ENCODE measurements at places on chromosomes 1 and 21. TPM values are rescaled to one million over a fixed set of nuclear protein-coding genes. Genes with fewer than 3 reads are reported as not detected.
A peak's percentile ranks its signal among the peaks of the same experiment; 100 is the strongest.

- peak overlapping the region; percentile 5 for H3K27ac ChIP-seq
- no peak for DNase-seq
- peaks cover 5% of the 10 kb centered on the region for H3K27me3 ChIP-seq
- peak overlapping the region; percentile 32 for H3K4me3 ChIP-seq
- peaks cover 23% of the 10 kb centered on the region for H3K4me1 ChIP-seq
Measured at GRCh38 chr1:230758709-230759368, 11.7 kb downstream of the CAPN9 start.

- H3K27me3 ChIP-seq: no peaks in the 10 kb centered on the region
- DNase-seq: no peak
- H3K4me3 ChIP-seq: no peak overlapping the region
- no peaks in the 10 kb centered on the region for H3K4me1 ChIP-seq
- H3K27ac ChIP-seq: no peak overlapping the region
Measured at GRCh38 chr1:187817782-187818181, 989.0 kb downstream of the PLA2G4A start.

DNA sequence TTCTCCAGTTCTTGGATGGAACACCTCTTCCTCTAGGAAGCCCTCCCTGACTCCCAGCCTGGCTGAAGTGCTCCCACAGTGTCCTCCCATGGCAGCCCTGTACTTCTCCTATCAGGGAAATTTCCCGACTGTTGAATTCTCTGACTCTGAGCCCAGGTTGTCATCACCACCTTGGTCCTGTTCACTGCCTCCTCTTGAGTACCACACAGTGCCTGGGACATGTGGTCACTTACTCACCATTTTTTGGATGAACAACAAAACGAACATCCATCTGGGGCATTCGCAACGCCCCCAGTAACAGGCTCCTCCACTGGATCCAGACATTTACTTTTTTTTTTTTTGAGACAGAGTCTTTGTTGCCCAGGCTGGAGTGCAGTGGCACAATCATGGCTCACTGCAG lies 37.4 kb downstream of the CHD5 start:
- no peak for DNase-seq
- no peak overlapping the region for H3K4me3 ChIP-seq
- H3K27me3 ChIP-seq: peaks cover 14% of the 10 kb centered on the region
- no peaks in the 10 kb centered on the region for H3K36me3 ChIP-seq
- no peak overlapping the region for H3K27ac ChIP-seq

DNA sequence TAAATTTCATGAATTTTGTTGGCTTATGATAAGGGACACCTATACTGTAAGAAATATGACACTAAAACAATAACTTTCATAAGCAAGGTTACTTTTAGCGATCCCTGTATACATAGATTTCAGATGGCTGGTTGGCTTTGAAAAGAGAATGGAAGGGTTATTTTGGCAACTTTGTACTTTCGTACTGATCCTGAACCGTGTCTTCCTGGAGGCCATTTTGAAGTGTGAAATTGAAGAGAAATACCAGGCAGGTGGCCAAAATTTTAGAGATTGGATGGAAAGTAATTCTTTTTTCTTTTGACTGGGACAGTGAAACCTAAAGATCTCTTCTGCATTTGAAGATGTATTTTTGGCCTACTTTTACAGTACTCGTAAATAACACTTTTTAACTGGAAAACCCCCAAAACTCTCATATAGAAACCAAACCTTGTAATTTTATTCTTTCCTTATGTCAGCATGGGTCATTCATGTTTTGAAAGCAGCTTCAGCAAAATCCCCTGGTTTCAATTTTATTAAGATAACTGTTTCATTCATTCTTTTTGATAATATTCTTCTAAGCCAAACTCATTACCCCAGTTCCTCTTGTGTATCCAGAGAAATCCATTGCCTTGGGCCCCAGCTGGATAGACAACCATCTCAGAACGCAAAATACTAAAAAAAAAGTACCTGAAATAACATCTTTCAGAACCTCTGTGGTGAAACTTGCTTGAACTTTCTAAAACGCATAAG lies 38.4 kb upstream of the ZNF281 start:
- peaks cover 4% of the 10 kb centered on the region for H3K27me3 ChIP-seq
- peaks cover 5% of the 10 kb centered on the region for H3K4me1 ChIP-seq
- no peaks in the 10 kb centered on the region for H3K36me3 ChIP-seq
- no peak overlapping the region for H3K27ac ChIP-seq
- DNase-seq: no peak
- H3K4me3 ChIP-seq: no peak overlapping the region

DNA sequence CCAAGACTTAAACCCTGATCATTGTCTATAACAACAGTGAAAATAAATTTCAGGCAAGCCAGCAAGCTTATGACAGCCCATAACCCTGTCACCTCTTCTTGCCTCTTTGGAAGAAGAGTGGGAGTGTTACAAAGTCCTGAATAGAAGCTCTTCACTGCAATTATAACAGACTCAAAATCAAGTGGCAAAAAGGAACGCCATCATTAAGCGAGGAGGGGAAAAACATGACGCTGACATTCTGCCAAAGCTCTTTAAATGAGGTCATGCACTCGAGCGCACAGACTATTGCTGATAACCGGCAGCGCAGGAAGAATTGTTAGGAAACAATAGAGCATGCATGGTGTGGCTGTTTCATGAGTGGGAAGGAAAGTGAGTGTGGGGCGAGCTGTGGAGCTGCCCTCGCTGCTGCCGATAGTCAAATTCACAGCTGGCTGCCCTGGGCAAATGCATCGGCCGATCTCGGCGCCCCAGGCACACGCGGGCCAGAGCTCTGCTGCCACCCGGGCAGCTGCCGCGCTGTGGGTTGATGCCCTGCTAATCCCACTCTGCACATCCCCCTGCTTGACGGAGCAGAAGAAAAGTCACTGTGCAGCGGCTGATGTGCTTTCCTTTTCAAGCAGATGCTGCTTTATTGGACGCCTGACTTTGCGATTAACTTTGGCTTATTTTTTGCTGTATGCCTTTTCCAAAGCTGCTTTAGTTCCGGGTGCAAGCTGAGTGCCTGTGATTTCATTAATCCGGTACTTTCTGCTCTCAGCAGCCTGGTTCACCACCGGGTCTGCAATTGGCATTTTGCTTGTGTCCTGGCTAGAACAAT lies 102.4 kb upstream of the ST6GALNAC5 start:
- no peak for DNase-seq
- peaks cover 9% of the 10 kb centered on the region for H3K27me3 ChIP-seq
- H3K4me3 ChIP-seq: no peak overlapping the region
- no peaks in the 10 kb centered on the region for H3K36me3 ChIP-seq

- no peak for DNase-seq
- no peaks in the 10 kb centered on the region for H3K27me3 ChIP-seq
- peak overlapping the region; percentile 85 for H3K27ac ChIP-seq
- H3K4me1 ChIP-seq: peaks cover 30% of the 10 kb centered on the region
- peaks cover 14% of the 10 kb centered on the region for H3K36me3 ChIP-seq
Measured at GRCh38 chr1:155272466-155273342, 600 bp downstream of the CLK2 start.

DNA sequence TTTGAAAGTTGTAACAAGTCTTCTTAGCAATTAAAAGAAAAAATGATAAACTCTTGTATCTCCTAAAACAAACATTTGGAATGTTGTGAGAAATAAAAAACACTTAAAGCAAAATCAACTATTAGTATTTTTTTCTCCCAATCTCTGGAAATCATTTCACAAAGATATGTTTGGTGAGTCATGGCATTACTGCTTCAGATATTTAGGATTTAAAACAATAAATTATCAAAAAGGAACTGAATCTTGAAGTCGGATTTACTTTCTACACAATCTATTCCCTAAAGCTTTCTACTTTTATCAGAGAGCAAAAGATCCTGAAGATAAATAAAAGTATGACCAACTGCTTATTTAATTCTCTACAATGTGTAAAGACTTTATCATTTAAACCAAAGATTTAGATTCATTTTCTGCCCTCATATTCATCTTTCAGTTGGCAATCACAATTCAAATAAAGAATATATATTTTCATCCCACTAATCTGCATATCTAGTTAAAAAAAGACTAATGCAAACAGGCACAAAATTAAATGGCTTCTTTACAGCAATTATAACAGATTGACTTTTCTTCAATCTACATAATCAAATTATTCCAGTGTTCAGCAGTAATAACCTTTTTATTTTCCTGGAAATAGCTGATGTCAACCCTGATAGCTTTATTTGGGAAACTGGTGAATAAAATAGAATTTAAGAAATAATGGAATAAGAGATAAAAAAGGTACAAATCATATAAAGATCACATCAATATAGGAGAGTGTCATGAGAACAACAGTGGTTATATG lies 230.0 kb downstream of the COP1 start:
- H3K36me3 ChIP-seq: peaks cover 16% of the 10 kb centered on the region
- H3K27ac ChIP-seq: no peak overlapping the region
- no peak overlapping the region for H3K4me3 ChIP-seq
- H3K4me1 ChIP-seq: peaks cover 4% of the 10 kb centered on the region
- no peaks in the 10 kb centered on the region for H3K27me3 ChIP-seq
- DNase-seq: no peak

GRCh38 chr1:78472851-78473496 lies 17.8 kb upstream of the PTGFR start:
- peaks cover 8% of the 10 kb centered on the region for H3K27me3 ChIP-seq
- H3K27ac ChIP-seq: no peak overlapping the region
- no peaks in the 10 kb centered on the region for H3K4me1 ChIP-seq
- no peak for DNase-seq
- no peak overlapping the region for H3K4me3 ChIP-seq
- no peaks in the 10 kb centered on the region for H3K36me3 ChIP-seq

The IFI44 gene
- total RNA-seq: 3.8 TPM

DNA sequence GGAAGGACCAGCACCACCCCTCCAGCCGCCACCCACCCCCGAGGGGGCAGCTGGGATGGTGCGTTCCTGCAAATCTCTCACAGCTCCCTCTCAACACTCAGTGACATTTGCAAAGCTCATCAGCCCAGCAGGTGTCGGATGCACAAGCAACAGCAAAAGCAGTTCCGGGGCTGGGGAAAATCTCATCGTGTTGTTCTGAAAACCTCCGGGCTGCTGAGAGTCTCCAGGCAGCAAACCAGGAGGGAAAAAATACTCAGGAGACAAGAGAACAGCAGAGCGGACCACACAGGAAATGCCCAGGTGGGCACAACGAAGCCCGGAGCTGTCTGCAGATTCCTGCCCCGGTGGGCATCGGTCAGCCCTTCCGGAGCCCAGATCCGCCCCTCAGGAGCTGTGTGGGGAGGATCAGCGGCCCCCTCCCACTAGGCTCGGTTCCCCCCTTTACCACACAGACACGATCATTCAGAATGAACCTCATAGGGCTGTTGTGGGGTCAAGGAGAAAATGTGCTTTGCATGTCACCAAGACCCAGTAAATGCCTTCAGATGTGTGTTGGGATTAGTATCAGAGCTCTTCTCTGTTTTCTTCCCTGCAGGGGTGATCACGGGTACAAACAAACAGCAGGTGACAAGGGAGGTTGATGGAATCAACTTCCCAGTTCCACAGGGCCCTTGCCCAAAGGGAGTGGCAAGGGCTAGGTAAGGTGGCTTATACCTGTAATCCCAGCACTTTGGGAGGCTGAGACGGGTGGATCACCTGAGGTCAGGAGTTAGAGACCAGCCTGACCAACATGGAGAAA lies 127.0 kb upstream of the TIAM1 start:
- no peak for DNase-seq
- H3K4me1 ChIP-seq: peaks cover 11% of the 10 kb centered on the region
- no peak overlapping the region for H3K4me3 ChIP-seq
- H3K27me3 ChIP-seq: no peaks in the 10 kb centered on the region
- no peak overlapping the region for H3K27ac ChIP-seq

The RPTN gene
- total RNA-seq: 0.34 TPM

- peak overlapping the region; percentile 87 for H3K27ac ChIP-seq
- H3K4me3 ChIP-seq: peak overlapping the region; percentile 97
Measured at GRCh38 chr1:95116580-95117206, 462 bp upstream of the TLCD4 start.

- no peak overlapping the region for H3K27ac ChIP-seq
- H3K27me3 ChIP-seq: no peaks in the 10 kb centered on the region
- no peak for DNase-seq
- H3K36me3 ChIP-seq: no peaks in the 10 kb centered on the region
Measured at GRCh38 chr1:163115887-163116286, 46.7 kb downstream of the RGS4 start.

DNA sequence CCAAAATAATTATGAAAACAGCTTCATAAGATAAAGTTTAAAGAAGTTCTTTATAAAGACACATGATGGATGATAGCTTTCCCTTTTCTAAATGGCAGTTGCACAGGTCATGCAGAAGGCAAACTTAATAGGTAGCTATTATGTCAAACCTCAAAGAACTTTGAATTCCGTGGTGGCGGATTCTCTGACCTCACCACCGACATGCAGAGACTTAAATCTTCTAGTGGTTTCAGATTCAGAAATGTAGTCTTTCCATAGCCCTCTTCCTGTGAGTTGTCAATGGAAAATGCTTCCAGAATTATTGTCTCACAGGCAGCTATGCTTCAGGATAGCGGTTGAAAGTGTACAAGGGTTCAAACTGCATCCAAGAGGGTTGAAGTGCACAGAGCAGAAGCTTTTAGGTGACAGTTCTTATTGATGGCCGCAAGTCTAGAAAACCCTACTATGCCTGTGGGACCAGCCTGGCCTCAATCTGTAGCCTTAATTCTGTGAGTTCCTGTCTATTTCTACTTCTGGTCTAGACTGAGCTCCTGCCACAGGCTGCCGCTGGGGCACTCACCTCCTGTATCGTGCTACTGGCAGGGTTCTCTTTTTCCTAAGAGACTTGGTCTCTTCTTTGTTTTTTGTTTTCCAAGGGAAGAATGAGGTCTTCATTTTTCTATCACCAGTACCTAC lies 117.0 kb upstream of the ERRFI1 start:
- peak overlapping the region; percentile 76 for H3K4me3 ChIP-seq
- H3K27ac ChIP-seq: peak overlapping the region; percentile 81
- H3K36me3 ChIP-seq: no peaks in the 10 kb centered on the region
- H3K4me1 ChIP-seq: peaks cover 35% of the 10 kb centered on the region
- H3K27me3 ChIP-seq: no peaks in the 10 kb centered on the region
- DNase-seq: no peak

The HES4 gene
- total RNA-seq: 54.1 TPM

The TP53BP2 gene
- 67.2 TPM for total RNA-seq

DNA sequence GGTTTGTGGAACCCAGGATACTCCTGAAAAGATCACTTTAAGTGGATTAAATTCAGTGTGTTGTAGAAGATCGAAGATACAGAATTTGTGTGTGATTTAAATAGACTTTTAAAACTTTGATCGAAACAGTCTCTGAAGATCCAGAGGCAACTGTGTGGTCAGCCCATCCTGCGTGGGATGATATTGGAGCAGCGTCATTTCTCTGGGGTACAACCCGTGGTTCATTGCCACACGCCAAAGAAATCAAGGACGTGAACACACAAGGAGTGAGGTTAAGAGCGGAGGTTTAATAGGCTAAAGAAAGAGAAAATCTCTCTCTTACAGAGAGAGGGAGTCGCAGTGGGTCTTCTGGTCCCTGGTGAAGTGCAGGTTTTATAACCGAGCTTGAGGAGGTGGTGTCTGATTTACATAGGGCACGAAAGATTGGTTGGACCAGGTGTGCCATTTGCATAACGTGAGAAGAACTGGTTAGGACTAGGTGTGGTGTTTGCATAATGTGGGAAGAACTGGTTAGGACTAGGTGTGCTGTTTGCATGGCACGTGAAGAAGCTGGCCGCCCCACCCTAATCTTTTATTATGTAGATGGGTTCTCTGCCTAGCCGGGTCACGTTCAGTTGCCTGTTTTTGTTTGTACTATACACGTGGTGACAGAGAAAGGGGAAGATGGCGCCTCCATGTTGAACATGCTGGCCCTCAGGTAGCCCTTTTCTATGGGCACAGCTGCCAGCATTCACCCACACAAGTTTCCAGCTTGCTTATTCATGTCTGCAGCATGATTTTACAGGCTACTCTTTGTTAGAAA lies 82.3 kb downstream of the ADSS2 start:
- no peaks in the 10 kb centered on the region for H3K36me3 ChIP-seq
- DNase-seq: no peak
- no peaks in the 10 kb centered on the region for H3K4me1 ChIP-seq

The ZBTB18 gene
- total RNA-seq: 11.9 TPM

The KMO gene
- 1.1 TPM for total RNA-seq

The SORT1 gene
- 52.3 TPM for total RNA-seq

The CBR1 gene
- total RNA-seq: 20.1 TPM

Measured in type B pancreatic cell (in vitro differentiated cells).